ENCODE measurements at places on chromosomes 2 and 18.
A peak's percentile ranks its signal among the peaks of the same experiment; 100 is the strongest.

DNA sequence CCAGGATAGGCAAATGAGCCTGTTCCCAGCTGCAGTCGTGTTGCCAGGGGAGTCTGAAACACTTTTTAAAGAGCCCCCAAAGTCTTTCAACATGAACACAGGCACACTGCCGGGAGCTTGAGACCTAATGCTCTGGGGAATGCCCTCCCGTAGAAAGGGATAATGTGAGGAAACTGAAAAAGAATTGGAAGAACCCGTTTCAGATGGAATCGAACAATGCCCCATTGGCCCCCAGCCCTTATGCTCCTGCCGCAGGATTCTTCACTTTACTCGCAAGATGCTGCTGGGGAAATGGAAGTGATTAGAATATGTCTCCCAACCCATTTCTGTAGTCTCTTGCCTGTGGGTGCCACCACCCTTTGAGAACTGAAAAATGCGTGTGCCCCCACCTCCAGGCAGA lies 136.3 kb upstream of the GATA6 start:
- DNase-seq = no peak

DNA sequence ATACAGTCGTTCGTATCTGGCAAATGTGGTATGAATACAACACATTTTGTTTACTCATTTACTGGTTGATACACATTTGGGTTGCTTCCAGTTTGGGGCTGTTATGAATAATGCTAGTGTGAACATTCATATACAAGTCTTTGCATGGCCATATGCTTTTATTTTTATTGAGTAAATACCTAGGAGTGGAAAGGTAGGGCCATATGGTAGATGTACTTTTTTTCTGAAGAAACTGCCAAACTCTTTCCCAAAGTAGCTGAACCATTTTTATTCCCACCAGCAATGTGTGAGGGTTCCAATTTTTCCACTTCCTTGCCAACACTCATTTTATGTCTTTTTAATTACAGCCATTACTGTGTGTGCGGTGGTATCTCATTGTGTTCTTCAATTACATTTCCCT lies 496.2 kb upstream of the NRXN1 start:
- no peak for DNase-seq

DNA sequence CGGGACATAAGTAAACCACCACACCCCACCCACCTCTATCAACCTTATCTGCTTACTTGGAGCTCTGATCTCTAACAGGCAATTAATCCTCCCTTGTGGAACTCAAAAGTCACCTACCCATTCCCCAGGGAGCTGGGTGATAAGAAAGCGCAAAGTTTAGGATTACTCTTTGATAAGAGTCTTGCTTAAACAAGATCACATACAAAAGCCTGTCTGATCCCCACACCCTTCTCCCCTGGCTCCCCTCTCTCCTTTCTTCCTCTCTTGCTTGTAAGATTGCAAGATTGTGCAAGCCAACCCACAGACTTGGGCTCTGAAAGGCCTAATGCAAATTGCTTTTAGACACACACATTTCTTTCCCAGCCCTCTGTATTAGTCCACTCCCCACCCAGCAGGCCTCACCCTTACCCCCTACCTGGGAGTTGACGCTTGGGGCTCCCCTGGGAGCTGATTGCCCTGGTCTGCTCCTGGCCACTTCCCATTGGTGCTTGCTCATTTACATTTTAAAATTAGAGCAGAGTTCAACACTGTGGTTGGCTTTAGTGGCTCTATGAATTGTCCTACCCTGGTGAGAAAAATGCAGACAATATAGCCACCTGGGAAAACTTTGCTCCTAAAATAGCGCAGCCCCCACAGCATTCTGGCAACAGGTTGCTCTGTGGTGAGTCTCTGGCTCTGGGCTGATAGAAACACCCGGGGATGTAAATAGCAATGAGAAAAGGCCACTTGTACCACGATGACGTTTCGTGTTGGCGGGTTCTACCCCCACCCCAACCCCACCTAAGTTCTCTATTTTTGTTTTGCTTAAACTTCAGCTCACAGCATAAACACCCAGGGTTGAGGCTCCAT lies 92.8 kb upstream of the MSH2 start:
- peak; percentile 81 for DNase-seq

DNA sequence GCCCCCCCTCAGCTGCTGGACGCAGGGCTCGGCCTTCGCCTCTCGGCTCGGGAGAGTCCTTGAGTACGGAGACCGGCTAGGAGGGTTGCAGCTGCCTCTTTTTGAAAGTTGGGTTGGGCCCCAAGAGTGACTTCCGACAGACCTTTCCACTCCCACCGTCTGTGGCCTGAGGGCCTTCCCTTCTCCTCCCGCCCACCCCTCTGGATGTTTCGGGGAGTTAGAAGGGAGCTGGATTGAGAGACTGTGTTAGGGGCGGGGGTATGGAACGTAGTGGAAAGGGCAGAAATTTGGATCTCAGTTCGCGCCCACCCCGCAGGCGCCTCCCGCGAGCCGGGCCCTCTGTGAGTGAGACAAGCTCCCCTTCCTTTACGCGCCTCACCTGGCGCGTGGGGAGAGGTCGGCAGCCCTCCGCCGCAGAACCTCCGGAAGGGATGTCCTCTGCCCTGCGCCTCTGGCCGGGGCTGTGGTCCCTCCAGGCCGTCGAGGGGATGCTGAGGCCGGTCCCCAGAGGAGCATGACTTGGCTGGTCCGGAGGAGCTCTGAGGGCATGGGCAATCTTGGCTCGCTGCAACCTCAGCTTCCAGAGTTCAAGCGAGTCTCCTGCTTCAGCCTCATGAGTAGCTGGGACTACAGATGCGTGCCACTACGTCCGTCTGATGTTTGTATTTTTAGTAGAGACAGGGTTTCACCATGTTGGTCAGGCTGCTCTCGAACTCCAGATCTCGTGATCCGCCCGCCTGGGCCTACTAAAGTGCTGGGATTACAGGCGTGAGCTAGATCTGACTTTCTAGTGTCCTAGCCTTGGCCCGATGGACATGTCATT lies 15.9 kb downstream of the C2orf74 start:
- peak; percentile 37 for DNase-seq

GRCh38 chr2:111039628-111040383 lies 80.9 kb upstream of the BCL2L11 start:
- no peak for DNase-seq

- no peak for DNase-seq
Observed at GRCh38 chr2:75790121-75790813, 79.6 kb upstream of the GCFC2 start.

DNA sequence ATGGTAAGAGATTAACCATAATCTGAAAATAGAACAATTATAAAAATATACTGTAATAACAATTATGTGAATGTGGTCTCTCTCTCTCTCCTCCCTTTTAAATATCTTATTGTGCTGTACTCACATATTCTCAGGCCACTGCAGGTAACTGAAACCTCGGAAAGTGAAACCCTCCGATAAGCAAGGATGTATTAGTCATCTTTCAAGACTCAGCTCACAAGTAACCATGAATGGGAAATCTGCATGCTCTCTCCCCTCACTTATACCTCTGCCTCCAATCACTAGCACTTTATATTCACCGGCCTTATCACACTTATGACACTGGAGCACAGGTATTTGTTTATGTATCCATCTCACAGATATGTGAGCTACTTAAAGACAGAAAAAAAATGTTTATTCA lies 139.7 kb downstream of the LRP2 start:
- DNase-seq = no peak

DNA sequence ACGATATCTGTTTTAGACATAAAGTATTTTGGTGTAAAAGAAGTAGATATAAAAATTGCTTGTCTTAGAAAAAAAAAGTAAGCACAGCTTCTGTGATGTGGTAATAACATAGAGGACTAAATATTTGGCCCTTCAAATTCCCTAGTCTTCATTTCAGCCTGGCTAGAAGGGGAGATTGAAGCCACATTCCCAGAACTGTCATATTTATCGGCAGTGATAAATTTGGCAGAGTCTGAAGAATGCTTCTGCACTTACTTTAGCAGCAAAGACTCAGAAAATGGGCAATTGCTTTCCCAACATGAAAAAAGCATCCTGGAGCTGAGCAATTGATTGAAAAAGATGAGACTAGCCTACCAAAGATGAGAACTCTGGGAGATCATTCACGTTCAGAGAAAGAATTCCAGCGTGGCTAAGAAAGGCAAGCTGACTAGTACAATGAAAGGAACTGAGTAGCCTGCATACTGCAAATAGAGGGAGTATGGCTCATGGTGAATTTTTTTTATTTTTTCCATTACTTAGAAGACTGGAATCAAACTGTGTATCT lies 278.7 kb upstream of the KLHL29 start:
- DNase-seq = no peak
